ENCODE measurements at places on chromosomes 7 and 10.

DNA sequence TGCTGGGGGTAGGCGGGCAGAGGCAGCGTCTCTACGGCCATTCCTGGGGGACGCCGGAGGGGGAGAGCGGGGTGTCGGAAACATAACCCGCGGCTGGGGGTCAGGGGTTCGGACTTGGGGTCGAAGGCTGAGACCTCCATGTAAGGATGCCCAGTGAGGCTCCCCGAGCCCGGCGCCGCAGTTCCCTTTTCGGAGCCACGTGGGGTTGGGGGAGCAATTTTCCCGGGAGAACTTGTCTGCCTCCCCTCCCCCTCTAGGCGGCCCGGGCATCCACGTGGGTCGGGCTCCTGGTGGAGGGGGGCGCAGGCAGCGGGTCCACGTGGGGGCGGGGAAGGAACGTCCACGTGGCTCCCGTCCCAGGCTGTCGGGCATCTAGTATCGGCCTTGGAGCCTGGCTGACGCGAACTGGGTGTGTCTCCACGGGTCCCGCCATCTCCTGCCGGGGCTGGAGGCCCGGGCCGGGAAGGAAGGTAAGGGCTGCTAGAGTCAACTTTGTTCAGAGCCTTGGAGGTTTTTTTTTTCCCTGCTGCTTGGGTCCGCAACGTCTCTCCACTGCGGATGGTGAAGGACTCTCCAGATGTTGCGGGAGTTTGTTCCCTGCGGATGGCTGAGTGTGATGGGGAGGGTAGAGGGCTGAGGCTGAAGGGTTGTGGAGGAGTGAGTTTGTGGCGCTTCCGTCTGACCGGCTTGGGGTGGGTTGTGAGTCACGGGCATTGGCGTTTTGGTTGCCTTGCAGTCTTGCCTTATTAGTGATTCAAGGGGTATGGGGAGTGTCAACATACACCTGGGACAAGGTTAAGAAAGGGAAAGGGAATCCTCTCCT, 744 bp downstream of the PPRC1 start:
- DNase-seq = no peak

DNA sequence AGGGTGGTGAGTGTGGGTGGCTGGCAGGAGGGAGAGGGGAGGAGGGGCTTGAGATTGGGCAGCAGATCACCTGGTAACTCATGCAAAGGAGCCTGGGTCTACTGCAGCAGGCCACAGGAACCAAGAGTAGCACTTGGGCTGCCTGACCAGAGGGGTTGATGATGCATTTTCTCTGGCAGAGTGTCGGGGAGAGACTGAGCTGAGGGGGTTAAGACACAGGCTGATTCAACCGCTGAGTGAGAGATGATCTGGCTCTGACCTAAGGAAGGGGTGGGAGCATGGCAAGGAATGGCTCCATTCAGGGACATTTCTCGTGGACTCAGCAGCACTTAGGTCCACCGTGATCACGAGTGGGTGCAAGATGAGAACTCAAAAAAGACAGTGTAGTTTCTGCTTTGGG, 115.5 kb upstream of the STK17A start:
- no peak for DNase-seq

GRCh38 chr10:100520811-100521210, 1.1 kb upstream of the SEC31B start:
- no peak for DNase-seq

DNA sequence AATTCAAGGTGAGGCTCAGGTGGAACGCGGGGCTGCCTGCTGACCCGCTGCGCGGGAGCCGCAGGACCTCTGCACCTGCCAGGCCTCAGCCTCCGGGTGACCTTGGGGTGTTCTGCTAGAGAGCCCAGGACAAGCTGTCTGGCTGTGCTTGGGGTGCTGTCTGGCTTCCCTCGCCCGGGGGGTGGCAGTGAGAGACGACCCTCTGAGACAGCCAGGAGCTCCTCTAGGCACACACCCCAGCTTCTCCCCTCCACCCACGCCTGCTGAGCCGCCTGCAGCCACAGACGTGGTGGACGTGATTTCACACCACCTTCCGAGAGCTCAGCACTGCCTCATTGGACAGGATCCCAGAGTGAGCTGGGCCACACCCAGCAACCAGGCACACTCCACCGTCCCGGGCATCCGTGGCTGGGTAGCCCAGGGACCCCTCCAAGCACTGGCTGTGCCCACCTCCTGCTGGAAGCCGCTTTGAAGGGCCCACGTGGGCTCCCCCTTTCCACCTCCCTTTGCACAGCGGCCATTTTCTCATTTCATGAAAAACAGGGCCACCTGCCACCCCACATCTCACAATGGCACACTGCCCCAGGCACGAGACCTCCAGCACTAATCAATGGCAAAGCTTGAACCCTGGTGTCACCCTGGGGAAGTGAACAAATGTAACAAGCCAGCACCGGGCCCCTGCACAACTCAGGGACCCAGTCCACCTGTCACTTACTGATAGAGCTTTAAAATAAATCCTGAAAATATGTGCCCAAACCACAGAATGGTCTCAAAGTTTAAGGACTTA, 35.0 kb downstream of the ZFAND2A start:
- no peak for DNase-seq
